D721Med (cell line): ENCODE measurements at places on chromosomes 7 and 10.

DNA sequence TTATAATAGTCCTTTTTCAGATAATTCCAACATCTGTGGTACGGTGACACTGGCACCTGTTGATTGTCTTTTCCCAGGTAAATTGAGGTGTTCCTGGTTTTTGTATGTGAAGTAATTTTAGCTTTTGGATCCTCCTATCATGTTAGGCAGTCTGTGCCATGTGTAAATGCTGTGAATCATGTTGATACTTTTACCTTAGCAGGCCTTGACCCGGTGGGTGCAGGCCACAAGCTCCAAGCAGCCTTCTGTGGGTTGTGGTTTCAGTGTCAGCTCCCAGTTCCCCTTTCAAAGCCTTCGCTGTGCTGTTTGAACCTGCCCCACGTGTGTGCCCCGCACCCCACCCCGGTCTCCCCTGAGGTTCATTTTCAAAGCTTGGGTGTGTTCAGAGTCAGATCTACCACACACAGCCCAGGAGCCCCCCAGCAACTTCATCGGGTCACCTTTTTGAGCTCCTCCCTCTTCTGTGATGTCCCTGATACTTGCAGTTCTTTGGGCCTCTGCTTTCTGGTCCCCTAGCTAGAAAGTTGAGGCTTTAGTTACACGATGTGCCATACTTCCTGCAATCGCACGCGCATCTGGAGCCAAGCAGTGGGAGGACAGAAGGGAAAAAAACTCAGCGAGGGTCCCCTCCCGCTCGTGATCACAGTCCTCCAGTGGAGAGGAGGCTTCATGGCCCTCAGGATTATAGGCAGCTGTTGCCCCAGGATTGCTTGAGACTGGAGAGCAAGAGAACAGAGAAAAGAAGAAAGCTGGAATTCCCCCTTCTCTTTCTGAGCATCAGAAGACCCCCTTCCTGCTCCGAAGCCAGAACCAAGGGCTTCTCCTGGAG, 8.7 kb upstream of the BHLHA15 start:
- DNase-seq, result no peak

GRCh38 chr7:132509643-132510042, 66.6 kb downstream of the PLXNA4 start:
- DNase-seq, result no peak

DNA sequence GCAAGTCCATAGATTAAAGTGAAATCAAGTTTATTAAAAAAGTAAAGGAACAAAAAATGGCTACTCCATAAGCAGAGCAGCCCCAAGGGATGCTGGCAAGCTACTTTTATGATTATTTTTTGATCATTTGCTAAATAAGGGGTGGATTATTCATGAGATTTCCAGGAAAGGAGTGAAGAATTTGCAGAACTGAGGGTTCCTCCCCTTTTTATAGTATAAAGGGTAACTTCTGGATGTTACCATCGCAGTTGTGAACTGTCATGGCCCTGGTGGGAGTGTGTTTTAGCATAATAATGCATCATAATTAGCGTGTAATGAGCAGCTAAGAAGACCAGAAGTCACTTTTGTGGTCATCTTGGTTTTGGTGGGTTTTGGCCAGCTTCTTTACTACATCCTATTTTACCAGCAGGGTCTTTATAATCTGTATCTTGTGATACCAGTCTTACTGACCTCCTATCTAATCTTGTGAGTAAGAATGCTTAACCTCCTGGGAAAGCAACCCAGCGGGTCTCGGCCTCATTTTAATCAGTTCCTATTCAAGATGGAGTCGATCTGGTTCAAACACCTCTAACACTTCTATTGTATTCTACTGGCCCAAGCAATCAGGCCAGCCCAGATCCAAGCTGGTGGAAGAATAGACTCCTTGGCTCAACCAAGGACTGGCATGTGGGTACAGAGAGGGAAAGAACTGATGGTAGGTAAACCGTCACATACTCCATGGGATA, 87.9 kb upstream of the NPSR1 start:
- no peak for DNase-seq

- DNase-seq, result no peak
Measured at GRCh38 chr7:92695308-92696261, 105.4 kb upstream of the FAM133B start.

- DNase-seq, result no peak
Measured at GRCh38 chr7:49771427-49772176, 1.8 kb upstream of the VWC2 start.

DNA sequence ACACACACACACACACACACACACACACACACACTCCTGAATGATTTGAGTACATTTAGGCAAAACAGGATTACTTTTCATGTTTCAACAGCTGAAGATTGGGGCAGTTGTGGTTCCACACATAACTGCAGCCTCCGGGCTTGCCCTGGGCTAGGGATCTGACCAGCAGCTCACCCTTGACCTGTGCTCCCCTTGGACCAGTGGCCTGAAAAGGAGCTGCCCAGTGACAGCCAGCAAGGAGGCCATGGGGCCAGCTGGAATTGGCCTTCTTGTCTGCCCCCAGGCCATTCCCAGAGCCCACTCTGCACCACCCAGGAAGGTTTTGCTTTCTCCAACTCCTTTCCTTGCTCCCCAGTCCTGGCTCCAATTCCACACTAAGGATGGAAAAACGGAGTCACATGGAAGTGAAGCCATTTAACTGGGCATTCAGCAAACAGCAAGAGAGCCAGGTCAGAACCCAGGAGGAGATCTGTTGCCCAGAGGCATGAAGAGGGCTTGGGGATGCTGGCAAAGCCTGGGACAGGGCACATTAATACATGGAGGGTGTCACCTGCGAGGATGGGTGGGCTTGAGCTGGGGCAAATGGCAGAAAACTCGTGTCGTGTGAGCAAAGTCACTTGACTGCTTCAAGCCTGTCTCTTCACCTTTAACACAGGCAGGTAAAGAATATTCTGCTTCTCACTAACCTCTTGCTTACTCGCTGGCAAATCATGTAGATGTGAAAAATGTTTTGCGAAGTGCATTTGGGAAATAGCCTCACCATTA, 61.5 kb upstream of the GDF10 start:
- no peak for DNase-seq

GRCh38 chr10:105964009-105964408, 1200.5 kb downstream of the SORCS1 start:
- DNase-seq, result no peak

GRCh38 chr7:148304083-148304335, 286.6 kb upstream of the C7orf33 start:
- no peak for DNase-seq

DNA sequence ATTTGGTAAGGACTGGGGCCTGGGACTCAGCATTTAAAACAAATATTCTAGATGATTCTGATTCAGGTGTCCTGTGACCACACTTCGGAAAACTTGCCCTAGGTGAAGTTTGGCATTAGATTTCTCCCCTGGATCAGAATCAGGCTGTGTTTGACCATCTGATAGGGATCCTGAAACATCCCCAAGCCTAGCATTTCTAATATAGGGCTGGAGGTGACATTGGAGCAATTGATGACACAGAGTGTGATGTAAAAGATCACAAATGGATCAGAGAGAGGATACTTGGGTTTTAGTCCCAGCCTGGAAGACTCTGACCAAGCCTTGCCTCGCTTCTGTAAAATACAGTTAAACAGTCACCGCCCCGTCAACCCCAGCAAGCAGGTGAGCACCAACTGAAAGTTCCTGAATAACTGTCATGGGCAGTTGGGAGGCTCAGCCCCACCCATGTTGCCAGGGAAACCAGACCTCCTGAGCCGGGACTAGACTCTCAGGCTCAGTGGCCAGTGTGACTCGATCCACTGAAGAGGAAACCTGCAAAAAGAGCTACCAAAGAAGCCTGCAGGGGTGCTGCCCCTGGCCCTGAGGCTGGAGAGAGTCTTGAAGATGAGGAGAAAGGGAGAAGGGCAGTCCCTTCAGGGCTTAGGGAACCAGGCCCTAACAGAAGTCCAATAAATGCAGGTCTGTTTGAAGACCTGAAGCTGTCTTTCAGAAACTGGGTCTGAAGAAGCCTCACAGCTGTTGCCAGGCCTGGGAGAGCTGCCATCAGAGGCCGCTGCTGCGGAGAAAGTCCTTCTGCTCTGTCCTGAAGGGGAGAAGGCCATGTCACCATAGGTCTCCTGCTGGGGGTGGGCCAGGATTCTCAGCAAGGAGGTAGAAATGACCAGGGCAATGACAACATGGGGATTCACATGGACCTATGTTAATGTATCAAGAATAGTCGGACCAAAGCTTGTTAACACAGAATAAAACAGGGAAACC, 126.1 kb upstream of the KCNMA1 start:
- DNase-seq, result no peak

GRCh38 chr7:71543396-71543795, 411.5 kb downstream of the GALNT17 start:
- no peak for DNase-seq

GRCh38 chr10:17026686-17027485, 102.7 kb downstream of the CUBN start:
- DNase-seq, result no peak

GRCh38 chr10:100696477-100696901, 48.9 kb upstream of the PAX2 start:
- no peak for DNase-seq

DNA sequence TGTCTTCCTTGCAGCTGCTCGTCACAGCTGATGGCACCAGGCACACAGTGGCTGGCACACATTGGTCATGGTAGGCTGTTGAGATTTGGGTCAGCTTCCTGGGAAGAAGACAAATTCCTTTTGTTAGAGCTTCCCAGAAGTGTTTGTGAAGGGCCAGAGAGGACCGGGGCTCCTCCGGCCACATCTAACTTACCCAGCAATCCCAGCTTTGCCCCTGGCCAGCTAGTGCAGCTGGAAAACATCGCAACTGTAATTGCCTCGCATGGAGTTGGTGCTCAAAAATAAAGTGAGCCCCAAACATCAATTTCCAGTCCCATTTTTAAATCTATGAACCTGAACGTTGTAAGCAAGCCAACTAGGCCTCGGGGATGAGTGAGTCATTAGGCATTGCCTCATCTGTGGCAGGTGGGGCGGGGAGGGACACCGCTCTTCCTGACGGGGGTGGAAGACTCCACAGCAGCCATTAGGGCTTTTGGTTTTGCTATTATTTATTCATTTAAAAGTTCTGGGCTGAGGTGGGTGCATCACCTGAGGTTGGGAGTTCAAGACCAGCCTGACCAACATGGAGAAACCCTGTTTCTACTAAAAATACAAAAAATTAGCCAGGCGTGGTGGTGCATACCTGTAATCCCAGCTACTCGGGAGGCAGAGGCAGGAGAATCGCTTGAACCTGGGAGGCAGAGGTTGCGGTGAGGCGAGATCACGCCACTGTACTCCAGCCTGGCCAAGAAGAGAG, 12.4 kb downstream of the CPA5 start:
- DNase-seq, result no peak

- no peak for DNase-seq
Measured at GRCh38 chr10:114458955-114459354, 54.7 kb upstream of the AFAP1L2 start.
